ENCODE measurements at places on chromosomes 16 and 17.

DNA sequence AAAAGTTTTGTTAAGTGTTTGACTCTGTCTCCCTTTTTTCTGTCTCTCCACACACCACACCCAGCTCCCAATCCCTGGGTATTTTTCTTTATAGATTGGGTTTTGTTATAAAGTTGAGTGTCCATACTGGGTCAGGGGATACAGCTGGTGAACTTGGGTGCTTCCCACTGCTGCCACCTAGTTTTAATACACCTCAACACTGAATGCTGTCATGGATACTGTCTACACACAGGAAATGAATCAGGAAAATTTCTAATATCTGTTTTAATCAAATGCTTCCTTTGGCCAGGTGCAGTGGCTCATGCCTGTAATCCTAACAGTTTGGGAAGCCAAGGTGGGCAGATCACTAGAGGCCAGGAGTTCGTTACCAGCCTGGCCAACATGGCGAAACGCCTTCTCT is 5.3 kb upstream of the TAOK1 start:
- peak; percentile 81 for DNase-seq

- DNase-seq: peak; percentile 69
Measured at GRCh38 chr17:42193969-42194899, at the start of gene GHDC. Gene GHDC, minus strand, starts transcription at chr17:42194494. Its CDS starts 913 bp downstream, at chr17:42193581.

- peak; percentile 67 for DNase-seq
Measured at GRCh38 chr16:4273858-4274311, 1.1 kb upstream of the TFAP4 start.

DNA sequence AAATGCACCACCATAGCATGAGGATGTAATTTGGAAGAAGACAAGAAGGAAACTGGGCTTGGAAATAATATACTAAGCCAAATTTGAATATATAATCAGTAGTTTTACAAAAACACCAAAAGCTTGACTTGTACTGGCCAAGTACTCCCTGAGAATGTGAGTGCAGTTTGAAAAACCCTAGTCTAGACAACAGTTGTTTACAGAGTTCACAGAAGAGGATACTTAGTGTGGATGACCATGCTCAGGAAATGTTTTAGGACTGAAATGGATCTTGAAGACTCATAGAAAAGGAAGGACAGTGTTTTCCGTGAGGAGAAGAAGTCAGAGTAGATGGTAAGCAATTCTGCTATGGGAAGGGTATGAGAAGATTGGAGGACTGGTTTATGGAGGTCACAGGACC is 1.9 kb upstream of the CDYL2 start:
- no peak for DNase-seq

- DNase-seq: no peak
Measured at GRCh38 chr16:86881861-86882273, 303.5 kb downstream of the FOXL1 start.

DNA sequence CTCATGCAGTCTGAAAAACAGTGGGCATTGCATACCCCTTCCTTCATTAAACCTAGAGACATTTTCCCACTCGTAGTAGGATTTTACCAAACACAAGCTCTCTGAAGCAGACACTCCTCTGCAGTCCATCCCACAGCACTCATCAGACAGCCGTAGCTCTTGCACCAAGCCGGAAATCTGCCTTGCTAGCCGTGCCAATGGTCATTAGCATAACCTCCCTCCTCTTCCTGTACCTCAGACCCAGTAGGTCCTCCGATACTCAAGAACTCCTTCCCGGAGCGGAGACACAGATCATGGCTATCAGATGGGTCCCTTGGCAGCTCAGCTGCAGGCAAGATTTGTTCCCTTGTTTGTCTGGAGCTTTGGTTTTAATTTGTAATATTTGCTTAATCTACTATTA is 483.1 kb upstream of the PSMD7 start:
- DNase-seq: no peak

DNA sequence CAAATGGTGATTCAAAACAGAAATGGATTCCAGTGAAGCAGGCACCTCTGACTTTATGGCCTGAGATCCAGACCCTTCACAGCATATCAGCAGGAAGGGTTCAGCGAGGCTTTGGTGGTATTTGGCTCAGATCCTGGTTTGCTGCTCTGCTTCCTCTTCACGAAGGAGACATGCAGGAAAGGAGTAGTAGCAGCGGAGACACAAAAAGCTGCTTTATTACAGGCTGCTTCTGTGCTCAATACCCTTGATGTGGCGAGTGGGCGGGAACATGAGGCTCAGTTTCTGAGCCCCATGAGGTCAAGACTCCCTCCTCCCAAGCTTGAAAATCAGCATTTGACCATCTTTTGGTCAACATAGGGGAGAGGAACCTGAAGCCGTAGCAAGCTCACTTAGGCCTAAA is 213.3 kb upstream of the AXIN2 start:
- DNase-seq: no peak

DNA sequence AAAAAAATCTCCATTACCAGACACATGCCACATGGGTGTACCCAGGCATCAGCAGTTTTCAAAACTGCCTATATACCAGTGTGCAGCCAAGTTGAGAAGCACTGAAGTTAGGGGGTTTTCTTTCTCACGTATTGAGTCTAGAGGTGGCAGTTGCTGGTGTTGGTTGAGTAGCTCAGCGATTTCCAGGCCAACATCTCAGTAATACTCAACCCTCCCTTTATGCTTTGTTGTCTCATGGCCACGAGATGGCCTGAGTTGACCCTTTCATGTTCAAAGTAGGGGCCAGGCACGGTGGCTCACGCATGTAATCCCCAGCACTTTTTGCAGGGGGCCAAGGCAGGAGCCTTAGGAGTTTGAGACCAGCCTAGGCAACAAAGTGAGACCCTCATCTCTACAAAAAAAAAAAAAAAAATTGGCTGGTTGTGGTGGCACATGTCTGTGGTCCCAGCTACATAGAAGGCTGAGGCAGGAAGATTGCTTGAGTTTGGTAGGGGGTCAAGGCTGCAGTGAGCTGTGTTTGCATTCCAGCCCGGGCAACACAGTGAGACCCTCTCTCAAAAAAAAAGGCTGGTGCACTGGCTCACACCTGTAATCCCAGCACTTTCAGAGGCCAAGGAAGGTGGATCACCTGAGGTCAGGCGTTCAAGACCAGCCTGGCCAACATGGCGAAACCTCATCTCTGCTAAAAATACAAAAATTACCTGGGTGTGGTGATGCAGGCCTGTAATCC is 10.8 kb downstream of the LRRC3C start:
- no peak for DNase-seq

DNA sequence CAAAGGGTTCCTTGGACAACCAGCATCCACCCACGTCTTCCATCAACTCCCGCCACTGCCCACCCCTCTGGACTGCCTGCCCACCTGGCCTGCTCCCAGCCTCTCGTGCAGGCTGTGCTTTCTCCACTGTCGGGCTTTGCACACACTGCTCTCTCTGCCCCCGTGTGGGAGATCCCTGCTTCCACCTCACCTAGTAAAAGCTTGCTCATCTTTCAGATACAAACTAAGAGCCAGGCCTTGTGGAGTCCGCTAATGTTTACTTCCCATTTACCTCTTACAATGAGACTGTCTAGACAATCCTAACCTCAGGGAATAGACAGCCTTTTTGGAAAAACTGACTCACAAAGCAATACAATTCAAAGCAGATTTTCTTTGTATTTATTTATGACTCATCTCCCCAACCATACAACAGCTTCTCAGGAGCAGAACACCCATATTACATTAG is 67.6 kb downstream of the USP31 start:
- peak; percentile 89 for DNase-seq

DNA sequence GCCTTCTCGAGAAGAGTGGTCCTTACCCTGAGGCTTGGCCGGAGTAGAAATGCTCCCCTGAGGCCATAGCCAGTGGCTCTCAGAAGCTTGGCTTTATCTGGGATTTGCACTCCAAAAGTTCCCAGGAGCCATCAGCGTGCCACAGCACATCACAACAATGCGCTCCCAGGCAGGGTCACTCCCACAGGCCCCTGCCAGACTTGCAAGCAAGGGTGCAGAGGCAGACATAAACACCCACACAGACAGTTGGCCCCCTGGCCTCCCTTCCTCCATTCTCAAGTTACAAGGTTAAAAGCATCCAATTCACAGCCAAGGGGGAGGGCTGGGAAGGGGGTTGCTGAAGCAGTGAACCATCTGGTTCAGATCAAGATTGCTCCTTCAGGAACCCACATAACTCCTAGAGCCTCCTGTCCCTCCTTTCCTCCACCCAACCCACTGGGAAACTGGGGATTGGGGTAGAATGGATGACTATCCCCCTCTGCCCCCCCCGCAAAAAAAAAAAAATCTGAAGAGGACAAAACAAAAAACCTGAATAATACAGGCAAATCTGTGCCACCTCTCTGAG is 1.8 kb downstream of the ST3GAL2 start:
- DNase-seq: no peak

DNA sequence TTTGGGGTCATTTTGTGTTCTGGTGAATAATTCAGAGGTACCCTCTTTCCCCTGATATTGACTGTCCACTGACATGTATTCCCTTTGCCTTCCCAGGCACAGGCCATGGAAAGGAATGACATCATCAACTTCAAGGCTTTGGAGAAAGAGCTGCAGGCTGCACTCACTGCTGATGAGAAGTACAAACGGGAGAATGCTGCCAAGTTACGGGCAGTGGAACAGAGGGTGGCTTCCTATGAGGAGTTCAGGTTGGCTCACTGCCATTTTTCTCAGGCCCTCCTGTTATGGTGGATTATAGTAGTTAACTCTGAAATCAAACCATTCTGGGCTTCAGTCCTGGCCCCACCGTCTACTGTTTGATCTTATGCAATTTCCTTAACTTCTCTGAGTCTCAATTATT is 1.6 kb upstream of the EFTUD2 start:
- peak; percentile 67 for DNase-seq

GRCh38 chr16:73499276-73499675 is 451.3 kb upstream of the ZFHX3 start:
- no peak for DNase-seq

DNA sequence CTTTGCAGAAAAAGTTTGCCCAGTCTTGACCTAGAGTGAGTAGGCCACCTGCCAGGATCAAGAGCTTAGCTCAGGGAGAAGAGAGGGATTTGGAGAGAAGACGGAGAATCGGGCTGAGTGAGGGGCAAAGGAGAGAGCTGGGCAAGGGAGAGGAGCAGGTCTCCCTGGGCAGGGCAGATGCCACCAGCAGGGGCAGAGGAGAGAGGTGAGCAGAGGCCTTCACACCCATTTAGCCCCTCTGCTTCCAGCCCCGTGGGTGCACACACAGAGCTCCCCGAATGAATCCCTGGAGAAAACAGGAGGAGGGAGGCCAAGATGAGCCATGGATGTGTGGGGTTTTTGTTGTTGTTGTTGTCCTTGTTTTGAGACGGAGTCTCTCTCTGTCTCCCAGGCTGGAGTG is 29.2 kb downstream of the TBX4 start:
- no peak for DNase-seq

DNA sequence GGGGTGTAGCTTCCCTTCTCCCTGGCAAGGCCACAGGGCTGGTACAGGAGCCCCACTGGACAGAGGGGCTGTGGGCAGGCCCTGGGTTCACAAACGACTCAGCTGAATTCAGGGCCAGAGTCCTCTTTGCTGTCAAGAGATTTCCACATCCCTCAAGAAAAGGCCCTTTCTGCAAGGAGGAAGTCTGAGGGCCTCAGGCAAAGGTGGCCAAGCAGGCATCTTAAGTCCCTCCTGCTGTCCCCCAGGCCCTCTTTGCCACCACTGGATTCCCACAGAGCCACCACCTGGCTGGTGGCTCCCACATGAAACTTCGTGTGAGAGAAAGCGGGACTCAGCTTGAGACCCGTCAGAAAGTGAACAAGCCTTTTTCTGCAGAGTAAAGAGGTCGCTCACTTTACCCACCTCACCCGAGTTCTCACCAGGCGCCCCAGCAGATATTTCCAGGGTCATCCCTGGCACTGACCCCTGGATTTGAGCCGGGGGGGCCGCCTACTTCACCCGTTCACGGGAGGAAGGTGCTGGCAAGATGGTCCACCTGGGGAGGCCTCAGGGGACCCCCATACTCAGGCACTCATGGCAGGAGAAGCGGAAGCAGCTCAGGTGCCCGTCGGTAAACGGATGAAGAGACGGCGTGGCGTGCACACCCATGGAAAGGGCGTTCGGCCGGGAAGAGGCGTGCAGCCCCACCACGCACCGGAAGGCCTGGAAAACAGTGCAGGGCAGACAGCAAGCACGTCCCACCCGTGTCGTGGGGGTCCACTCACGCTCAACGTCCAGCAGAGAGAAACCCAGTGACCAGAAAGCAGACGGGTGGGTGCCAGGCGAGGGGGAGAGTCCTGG is 3.6 kb downstream of the RNF166 start:
- no peak for DNase-seq

GRCh38 chr17:28161311-28161710 is 118.8 kb downstream of the NLK start:
- no peak for DNase-seq

DNA sequence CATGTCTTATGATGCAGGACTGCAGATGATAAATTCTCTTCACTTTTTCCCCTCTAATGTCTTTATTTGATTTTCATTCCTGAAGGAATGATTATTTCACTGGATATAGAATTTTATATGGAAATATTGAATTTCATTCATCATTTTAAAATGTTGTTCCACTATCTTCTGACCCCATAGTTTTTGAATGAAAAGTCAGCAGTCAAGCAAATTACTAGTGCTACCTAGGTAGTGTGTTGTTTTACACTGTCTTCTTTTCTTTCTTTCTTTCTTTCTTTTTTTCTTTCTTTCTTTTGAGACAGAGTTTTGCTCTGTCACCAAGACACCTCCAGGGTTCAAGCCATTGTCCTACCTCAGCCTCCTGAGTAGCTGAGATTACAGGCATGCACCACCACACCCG is 76.9 kb downstream of the WSB1 start:
- DNase-seq: no peak

- DNase-seq: no peak
Measured at GRCh38 chr16:82044585-82044911, 9.5 kb downstream of the HSD17B2 start.

GRCh38 chr16:84606081-84606875 is 11.6 kb downstream of the COTL1 start:
- DNase-seq: no peak

GRCh38 chr17:573036-573435 is 141.6 kb downstream of the VPS53 start:
- no peak for DNase-seq

DNA sequence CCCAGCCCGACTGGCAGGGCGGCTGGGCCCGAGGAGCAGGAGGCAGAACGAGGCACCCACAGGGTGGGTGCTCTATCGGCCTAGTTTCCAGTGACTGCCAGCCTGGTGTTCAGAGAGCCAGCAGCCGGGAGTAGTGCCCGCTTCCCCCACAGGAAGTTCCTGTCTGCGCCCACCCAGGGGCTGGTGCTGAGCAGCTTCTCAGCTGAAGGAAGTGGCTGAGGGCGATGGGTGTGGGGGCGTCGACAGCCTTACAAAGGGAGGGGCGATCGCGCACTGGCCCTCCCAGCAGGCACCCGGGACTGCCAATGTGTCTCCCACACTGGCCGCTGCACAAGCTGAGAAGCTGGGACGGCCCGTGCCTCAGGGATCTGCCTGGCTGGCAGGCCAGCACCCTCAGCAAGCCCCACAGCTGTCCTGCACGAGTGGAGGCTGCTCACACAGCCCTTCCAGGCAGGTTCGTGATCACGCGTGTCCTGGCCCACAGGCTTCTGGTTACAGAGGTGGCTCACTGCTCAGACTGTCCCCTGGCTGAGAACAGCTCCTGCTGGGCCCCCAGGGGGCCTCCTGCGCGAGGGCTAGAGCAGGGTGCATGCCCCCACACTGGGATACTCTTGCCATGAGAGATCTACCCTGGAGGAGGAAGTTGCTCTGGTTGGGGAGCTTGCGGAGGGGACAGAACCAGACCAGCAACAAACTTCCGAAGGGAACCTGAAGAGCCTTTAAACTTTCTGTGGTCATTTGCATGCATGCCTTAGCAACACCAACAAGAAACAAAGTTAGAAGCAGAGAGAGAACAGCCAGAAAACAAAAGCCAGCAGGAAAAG is 2.5 kb downstream of the RNF166 start:
- DNase-seq: no peak

GRCh38 chr17:65220732-65221131 is 83.6 kb downstream of the RGS9 start:
- peak; percentile 20 for DNase-seq

Data from bronchial epithelial cell (primary cell).